ENCODE measurements at places on chromosomes 3 and 15. TPM values are rescaled to one million over a fixed set of nuclear protein-coding genes. Genes with fewer than 3 reads are reported as not detected.

DNA sequence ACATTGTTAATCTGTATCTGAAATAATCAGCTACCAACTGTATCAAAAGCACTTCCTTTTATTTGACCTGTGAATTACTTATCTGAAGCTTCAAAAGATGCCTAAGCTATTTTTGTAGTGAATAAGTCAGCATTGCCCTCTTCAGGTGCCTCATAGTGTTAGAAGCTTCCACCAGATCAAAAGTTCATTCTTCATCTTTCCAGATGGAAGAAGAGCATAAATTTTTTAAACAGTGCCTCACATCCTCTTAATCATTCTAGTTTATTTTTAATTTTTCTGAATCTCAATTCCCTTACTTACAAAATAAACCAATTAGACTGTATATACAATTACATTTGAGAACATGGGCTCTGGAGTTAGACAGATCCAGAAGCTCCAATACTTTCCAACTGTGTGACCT is 65.0 kb downstream of the MYO5A start:
- DNase-seq, result no peak

DNA sequence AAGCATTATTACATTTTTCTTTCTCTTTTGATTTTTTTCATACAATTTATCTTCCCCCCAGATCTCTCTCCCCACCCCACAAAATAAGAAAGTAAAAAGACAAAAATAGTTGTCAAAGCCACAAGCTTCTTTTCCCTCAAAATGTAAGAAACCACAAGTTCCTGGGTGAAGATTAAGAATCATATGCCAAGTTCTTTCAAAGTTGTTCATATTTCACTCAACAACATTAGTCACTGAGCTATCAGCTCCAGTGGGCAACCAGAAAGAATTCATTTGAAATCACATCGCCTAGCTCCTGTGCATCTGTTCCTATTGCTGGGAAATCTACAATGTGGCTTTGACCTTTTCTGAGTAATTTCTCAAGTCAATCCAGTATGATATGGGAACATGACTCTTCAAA is 681.6 kb upstream of the ARPP21 start:
- DNase-seq, result no peak

GRCh38 chr3:127464642-127465041 is 125.9 kb downstream of the TPRA1 start:
- no peak for DNase-seq

DNA sequence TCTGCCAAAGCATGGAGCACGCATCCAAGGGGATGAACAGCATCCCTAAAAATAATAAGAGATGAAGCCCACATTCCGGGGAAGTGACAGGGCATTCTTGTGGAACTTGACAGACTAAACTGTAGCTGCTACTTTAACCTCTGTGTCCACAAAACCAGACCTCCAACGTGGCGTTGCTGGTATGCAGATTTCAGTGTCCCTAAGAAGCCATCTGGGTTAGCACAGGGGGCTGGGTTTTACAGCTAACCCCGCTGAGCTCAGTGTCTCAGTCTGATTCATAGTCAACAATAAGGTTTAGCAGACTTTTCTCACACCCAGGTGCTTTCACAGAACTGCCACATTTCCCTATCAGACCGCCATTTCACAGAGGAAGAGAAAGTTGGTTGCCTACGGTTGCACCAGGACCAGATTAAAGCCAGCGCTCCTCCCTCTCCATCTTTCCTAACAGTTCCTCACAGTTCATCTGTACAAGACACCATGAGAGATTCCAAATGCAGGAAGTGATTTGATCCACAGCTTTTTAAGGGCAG is 61.6 kb upstream of the CTDSPL start:
- no peak for DNase-seq

DNA sequence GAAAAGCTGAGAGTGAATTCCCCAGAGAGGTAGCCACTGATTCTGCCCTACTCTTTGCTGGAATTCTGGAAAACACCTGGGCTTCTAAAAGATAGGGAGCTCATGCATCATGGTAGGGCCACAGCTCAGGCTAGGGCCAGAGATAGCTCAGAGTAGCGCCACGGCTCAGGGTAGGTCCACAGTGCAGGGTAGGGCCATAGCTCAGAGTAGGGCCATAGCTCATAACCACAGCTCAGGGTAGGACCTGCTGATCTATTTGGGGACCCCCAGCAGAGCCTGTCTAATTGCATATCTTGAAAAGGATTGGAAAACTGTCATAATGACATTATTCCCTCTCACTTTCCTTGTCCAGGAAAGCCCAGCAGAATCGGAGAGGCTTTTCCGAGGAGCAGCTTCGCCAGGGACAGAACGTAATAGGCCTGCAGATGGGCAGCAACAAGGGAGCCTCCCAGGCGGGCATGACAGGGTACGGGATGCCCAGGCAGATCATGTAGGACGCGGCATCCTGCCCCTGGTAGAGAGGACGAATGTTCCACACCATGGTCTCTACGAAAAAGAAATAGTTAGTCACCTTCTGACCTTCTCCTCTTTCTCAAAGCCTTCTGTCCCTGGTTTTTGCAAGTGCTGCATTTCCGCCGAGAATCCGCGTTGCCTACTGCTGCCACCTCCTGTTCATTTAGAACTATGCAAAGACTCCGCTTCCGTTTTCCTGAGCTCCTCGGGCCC is 14.5 kb downstream of the TAGLN3 start:
- peak; percentile 52 for DNase-seq

GRCh38 chr3:129673897-129674797 is 67.7 kb upstream of the PLXND1 start:
- DNase-seq, result no peak

GRCh38 chr3:125057186-125057850 is 1.5 kb upstream of the HEG1 start:
- no peak for DNase-seq

DNA sequence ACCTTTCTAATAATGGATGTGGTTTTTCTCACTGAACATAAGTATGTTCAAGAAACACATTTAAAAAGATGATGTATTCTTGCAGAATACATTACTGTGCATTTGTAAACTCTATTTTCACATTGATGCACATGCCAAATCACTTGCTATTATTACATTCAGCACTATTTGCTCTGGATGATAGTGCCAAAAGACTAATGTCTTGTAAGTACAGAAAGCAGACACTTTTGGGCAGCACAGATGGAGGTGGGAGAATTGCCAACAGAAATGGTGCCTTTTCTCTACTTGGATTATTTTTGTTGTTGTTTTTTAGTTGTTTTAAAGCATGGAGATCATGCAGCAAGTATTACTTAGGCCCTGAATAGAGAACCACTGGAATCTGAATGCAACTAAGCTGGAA is 10.2 kb upstream of the FGF12 start:
- DNase-seq, result no peak

- DNase-seq, result no peak
Measured at GRCh38 chr15:56892659-56893363, 25.6 kb upstream of the TCF12 start.

DNA sequence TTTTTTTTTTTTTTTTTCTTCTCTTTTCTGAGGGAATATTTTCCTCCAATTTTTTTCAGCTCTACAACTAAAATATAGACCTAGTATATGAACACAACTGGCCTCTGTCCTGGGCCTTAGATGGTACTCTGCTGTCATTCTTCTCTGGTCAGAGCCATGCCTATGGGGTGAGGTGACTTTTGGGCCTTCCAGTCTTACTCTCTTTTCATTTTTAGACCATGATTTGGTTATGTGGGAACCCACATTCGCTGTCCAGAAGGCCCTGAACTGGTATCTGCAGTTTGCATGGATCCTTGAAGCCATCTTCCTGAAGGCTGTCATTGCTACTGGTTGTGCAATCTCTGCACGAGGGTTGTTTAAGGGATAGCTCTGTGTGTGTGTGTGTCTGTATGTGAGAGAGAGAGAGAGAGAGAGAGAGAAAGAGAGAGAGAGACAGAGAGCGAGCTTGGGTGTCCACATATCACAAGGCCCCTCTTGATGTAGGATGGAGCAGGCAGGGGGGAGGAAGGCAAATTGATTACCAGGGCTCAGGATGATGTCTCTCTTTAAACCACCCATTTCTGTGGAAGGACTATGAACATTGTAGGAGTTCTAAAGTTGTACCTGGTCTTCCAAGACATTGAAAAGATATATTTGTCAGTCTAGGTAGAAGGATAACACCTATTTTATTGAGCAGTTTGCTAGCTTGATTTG is 6.9 kb downstream of the TGFBR2 start:
- no peak for DNase-seq

- DNase-seq, result no peak
Measured at GRCh38 chr3:10508235-10508618, 2.8 kb upstream of the ATP2B2 start.

GRCh38 chr3:170603770-170604510 is 18.1 kb upstream of the SLC7A14 start:
- DNase-seq, result no peak

DNA sequence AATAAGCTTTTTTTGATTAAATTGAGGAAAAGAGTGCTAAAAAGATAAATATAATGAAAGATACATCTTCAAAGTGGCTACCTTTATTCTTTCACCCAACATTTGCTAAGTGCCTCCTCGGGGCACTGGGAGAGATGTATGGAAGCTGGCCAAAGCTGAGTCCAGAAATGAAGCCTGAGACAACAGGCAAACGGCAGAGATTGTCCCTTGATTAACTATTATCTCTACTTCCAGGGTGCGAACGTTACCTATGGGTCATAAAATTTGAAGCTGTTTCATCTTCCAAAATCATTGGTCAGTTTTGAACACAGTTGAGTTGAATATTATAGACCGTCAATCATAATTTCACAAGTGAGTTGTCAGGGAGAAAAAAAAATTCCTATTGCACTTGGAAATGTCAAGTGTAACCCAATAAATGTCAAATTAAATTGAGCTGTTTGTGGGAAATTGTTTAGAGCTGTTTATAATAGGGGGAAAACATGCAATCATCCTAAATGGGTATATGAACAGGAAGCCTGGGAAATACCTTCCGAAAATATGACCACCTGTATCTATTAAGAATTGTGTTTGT is 73.9 kb downstream of the SUCLG2 start:
- DNase-seq, result no peak

GRCh38 chr3:126245811-126246727 is 65.7 kb upstream of the ALDH1L1 start:
- no peak for DNase-seq

DNA sequence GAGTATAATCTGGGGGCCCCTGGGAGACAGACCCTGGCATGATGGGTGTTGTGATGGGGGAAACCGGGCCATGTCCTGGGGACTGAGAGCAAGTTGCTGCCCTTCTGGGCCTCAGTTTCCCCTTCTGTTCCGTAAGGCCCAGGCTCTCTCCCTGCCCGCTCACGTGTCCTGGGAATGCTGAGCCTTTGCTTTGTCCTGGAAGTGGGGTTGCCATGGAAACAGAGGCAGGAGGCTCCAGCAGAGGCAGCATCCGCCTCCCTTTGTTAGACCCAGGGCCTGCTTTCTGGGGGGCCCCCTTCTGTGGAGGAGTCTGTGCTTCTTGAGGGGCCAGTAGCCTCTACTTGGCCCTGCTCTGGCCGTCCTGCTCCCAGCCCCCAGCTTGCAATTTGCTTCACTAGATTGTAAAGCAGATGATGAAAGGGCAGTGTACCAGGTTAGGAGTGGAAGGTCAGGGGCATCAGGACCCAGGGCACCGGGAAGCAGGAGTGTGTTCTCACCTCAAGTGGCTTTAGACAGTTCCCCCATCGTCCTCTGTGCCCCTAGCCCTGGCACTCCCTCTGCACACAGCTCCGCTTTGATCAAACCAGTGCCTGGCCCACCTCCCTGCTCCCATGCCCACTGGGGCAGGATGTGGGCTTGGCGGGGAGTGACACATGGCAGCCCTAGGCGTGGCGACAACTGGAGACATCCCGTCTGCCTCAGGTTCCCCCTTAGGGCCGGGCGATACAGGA is 105.6 kb downstream of the FBLN2 start:
- peak; percentile 58 for DNase-seq

Gene COLQ
- total RNA-seq, result 4.1 TPM

Gene TLR9
- total RNA-seq, result 2.0 TPM

Gene SMAD6
- 0.91 TPM for total RNA-seq

Gene NRG4
- not detected for total RNA-seq

Gene ZNF280D
- total RNA-seq, result 35.0 TPM

Gene TRA2B
- total RNA-seq, result 222 TPM

Gene ROPN1B
- total RNA-seq, result not detected

Gene CHL1
- not detected for total RNA-seq

Gene DOCK3
- 3.4 TPM for total RNA-seq

Gene RARB
- total RNA-seq, result not detected

Gene KIF15
- 42.3 TPM for total RNA-seq

Gene MESP2
- total RNA-seq, result not detected

Gene SCN5A
- total RNA-seq, result 0.53 TPM

Gene MRAS
- total RNA-seq, result 0.69 TPM
